ENCODE measurements at places on chromosomes 6 and 20.

GRCh38 chr6:149492798-149493343 is 8.1 kb upstream of the ZC3H12D start:
- no peak for DNase-seq

DNA sequence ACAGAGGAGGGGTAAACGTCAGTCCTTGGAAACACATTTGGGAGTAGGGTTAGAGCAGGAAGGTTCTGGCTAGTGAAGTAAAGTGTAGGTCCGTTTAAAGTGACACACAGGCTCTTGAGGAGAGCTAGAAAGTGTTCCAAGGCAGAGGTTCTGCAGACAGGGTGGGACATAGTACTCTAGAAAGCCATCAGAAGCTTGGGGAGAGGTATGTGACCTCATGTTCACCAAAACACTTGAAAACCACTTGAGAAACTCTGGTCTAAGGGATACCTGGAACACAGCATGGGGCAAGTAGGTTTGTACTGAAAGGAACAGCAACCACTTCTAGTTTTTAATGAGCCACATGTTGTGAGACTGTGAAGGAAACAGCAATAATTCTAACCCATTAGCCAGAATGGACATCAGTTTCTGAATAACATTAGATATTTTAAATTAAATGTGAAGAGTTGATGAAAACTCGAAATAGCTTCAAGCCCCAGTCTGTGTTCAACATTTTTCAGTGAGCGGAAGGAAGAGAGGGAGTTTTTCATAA is 49.0 kb downstream of the SOBP start:
- DNase-seq, result no peak

- DNase-seq, result no peak
These were observed 46.4 kb upstream of the DST start for GRCh38 chr6:56689114-56689513.

DNA sequence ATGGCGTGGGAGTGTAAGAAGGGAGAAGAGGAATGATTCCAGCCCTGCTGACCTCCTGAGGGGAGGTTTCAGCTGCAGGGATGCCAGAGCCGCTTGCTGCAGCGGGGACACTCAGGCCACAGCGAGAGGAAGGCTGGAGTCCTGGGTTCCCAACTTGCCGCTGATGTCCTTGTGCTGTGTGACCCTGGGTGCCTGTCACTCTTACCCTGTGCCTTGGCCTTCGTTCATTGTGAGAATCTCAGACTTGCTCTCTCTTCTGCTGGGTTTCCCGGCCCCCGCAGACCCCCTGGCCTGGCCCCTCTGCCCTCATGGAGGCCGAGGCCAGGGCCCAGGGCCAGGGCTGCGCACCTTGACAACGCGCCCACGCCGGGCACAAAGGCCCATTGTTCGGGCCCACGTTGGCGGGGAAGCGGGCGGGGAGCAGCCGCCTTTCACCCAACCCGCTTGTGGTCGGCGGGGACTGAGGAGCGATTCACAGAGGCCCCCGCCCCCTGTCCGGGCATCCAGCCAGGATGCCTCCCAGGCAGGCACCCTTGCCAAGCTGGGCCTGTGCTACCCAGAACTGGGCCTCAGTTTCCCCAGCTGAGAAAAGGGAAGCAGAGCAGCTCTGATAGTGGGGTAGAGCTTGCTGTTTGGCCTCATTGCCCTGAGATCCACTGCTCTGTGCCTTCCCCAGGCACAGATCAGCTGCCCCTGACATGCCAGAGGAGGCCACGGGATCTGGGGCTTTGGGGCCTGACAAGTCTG is 52.4 kb downstream of the CEBPB start:
- DNase-seq, result peak; percentile 41

GRCh38 chr20:48538058-48538825 is 289.6 kb downstream of the PREX1 start:
- peak; percentile 32 for DNase-seq

DNA sequence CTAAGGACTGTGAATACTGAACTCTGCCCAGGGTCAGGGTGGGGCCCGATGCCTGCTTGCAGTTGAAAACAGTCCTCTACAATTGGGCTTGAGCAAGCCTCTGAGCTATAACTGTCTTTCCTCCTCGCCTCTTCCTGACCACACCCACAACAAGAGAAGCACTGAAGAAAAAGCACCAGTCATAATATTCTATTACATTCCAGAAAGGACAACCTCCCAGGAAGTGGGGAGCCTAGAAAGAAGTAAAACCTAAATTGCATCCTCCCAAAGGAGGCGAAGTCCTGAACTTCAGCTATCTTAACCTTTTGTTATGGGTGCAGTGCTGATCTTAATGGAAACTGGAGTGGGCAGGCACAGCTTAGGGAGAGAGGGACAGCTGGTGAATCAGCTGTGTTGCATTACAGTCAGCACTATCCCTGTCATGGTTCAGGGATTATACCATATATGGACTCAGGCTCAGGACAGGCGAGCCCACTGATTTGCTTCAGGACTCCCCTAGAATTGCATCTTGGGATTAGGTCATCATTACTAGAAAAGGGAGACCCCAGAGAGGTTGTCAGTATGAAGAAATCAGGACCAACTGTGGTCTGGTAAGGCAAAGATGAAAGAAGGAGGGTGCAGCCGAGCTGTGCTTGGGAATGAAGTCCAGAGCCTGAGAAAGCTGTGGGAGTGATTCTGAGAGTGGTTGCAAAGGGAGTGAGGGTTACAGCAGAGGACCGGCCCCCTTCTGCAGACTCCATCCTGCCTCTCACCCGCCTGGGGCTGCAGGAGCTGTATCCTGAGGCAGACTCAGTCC is 18.3 kb upstream of the TRAM2 start:
- DNase-seq, result peak; percentile 50

DNA sequence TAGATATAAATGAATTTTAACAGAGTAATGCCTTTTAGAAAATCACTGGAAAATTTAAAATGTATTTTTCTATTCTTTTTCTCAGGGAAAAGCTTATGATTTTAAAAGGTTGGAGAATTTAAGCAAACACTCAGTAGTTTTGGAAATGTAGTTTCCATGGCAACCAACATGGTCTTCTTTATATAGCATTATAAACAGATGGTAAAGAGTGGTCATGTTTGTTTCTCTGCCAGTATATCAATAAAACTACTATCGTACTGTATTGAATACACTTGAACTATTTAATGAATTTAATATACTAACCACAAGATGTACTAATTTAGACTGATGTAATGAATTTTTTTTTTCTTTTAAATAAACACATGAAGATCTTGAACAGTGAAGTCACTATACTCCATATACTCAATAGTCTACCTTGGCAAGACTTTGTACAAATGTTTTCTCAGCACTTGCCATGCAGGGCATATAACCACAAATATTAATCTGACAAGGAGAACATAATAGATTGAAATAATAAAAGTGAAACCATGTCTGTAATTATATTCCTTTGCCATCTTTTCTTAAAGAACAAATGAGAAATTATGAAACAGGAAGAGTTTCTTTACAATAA is 105.5 kb downstream of the PDSS2 start:
- no peak for DNase-seq

DNA sequence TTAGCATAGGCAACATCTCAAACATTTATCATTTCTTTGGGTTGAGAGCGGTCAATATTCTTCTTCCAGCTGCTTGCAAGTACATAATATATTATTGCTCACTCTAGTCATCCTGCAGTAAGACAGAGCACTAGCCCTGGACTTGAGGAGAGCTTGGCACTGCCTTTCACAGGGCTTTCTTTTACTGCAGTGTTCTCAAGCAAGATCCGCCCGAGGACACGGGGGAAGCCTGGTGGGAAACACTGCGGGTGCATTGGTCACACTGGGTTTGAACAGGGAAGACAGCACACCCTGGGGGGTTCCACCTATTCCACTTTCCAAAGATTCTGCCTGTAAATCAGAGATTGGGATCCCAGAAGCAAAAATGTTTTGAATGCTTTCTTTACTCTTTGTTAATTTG is 48.2 kb upstream of the QKI start:
- DNase-seq, result no peak

- no peak for DNase-seq
These were observed 40.1 kb downstream of the SLC24A3 start for GRCh38 chr20:19252451-19253120.

GRCh38 chr20:5570452-5570851 is 179.7 kb upstream of the SHLD1 start:
- DNase-seq, result peak; percentile 5

GRCh38 chr20:51315390-51315789 is 227.1 kb downstream of the NFATC2 start:
- DNase-seq, result no peak

GRCh38 chr6:37272834-37273566 is 15.1 kb upstream of the TMEM217 start:
- DNase-seq, result no peak

DNA sequence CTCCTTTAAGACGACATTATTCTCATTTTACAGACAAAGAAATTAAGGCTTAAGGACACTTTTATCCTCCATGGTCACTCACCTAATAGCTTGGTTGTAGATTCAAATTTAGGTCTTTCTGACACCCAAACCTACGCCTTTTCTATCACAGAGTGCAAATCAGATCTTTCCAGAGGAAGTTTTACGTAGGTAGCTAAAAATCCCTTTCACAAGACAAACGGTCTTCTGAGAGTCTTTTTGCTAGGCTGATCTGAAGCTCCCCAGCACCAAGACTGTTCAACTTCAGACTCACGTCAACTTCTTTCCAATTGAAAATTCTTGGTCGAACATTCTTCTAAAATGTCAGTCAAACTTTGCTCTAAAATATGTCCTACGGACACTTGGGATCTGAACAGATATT is 46.5 kb downstream of the BLOC1S5 start:
- no peak for DNase-seq

- DNase-seq, result no peak
These were observed 11.6 kb downstream of the RNASET2 start for GRCh38 chr6:166944666-166945256.

- peak; percentile 47 for DNase-seq
These were observed 2.7 kb upstream of the RBM24 start for GRCh38 chr6:17278289-17279063.

DNA sequence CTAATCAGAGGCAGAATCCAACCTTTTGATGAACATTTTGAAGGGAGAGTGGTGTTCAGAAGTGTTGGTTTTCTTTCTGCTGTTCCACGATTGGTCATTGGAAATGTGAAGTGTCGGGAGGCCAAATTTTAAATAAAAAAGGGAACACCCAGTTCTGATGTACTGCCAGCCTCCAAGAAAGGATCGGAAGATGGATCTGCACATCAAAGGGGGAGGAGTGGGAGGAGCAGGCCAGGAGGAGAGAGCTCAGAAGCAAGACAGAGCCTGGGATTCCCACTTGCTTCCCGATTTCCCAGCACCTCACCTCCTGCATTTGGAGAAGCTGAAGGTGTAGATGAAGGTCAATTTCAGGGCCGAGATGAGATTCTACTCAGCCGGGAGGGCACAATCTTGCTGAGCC is 55.9 kb upstream of the NAA20 start:
- DNase-seq, result no peak

- DNase-seq, result peak; percentile 59
These were observed 217.3 kb downstream of the ARID1B start for GRCh38 chr6:156994215-156995076.

- no peak for DNase-seq
These were observed 94.2 kb upstream of the MYL9 start for GRCh38 chr20:36447101-36447500.

DNA sequence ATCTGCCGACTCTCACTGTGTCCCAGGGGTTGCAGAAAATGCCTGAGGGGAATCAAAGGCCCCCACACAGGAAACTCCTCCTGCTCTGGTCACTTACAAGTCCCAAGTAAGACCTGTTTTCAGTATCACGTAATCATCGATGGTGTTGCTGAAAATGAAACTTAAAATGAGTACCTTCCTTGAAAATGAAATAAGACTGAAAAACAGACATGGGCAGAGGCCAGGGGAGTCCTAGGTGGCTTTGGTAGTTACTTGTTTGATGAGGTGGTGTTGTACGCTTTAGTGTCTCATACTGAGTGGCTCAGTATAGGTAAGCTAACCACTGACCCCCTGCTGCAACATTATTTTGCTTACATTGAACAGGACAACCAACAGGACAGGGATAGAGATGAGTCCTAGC is 43.0 kb upstream of the SYNCRIP start:
- DNase-seq, result no peak

DNA sequence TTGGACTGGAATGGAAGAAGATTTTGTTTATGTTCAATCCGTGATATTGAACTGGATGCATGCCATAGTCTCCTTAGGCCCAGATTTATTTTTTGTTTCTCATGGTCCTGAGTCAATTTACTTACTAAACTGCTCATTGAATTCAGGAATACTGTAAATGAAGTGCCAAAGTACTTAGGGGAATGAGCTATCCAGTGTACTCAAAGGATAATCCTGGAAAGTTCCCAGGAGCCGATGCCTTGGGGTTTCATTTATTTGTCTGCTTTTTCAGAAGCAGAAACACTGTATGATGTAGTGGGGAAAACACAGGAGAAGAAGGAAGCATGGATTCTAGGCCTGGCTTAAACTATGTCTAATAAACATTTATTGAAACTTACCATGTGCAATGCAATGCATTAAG is 56.1 kb upstream of the THEMIS start:
- no peak for DNase-seq

GRCh38 chr6:137709424-137710236 is 157.4 kb upstream of the TNFAIP3 start:
- no peak for DNase-seq

DNA sequence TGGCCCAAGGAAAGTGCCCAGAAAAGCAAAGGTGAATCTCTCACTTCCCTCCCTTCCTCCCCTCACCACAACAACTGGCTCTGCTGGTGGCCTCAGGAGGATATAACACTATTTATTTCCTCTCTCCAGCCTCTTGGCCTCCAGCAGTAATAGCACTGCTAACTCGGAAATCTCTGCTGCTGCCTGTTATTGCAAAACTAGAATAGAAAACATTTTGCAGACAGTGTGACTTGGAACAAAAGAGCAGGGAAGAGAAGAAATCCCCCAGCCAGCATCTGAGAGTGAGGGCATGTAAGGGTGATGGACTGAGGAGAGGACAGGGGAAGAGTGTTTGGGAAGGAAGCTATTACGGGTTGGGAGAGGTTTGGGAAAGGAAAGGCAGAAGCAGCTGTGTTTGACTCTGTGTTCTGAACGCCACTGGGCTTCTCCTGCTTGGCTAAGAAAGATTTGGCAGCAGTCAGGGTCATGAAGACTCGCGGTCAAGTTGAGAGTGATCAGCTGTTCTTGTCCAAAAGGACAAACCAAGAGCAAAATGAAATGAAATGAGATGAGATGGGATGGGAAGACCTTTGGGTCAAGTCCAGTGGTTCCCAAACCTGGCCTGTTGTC is 81.0 kb upstream of the SNX9 start:
- DNase-seq, result no peak

DNA sequence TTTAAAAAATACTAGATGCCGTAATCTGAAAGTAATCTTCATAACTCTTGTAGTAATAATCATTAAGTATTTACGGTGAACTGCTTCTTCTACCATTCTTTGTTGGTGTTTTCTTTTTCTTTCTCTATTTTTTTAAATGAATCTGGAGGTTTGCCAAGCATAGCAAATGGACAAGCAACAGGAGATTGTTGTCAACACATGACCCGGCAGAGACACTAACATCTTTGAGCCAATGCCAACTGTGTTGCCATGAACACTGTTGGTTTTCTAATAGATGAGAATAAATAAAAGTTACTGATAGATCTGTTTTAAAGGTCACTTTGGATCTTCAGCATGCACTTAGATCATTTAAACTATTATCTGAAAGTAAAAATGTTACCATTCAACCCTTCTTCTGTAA is 523.6 kb upstream of the EYS start:
- DNase-seq, result no peak

Data from dermis blood vessel endothelial cell (primary cell).